ENCODE measurements at places on chromosomes 11 and 22.

DNA sequence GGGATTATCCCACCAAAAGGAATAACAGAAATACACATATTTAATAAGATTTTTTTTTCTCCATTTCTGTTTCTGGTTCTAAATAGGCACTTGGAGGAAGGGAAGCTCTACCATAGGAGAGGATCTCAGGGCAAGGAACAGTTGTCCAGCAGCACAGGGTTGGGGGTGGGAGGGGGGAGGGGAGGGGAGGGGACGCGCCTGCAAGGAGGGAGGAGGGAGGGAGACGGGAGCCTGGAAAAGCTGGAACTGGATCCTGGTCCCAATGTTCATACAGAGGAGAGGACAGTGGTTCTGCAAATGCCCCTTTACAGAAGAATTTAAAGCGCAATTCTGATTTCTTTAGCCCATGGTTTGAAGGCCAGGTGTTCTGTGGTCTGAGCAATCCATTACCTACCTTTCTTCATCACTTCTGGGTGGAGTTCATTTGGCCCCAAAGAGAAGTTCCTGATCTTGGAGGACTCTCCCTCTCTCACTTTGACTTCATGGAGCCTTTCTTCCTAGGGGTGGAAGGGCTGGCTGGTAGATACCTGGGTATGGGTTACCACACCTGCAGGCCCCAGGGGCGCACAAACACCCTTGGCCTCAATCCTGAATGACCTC, 348.9 kb upstream of the NCAM1 start:
- no peak for DNase-seq

DNA sequence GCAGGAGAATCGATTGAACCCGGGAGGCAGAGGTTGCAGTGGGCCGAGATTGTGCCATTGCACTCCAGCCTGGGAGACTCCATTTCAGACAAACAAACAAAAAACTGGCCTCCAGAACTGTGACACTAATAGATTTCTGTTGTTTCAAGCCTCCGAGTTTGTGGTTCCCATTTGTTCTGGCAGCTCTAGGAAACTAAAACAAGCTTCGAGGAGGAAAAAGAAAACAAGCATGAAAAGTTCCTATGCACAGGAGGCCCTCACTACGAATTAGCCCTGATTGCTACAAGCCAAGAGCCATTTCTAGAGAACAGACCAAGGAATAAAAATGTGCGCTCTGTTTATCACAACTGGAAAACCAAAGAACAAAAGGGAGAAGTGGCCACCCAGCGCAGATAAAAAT, 47.8 kb upstream of the SHANK2 start:
- no peak for DNase-seq

DNA sequence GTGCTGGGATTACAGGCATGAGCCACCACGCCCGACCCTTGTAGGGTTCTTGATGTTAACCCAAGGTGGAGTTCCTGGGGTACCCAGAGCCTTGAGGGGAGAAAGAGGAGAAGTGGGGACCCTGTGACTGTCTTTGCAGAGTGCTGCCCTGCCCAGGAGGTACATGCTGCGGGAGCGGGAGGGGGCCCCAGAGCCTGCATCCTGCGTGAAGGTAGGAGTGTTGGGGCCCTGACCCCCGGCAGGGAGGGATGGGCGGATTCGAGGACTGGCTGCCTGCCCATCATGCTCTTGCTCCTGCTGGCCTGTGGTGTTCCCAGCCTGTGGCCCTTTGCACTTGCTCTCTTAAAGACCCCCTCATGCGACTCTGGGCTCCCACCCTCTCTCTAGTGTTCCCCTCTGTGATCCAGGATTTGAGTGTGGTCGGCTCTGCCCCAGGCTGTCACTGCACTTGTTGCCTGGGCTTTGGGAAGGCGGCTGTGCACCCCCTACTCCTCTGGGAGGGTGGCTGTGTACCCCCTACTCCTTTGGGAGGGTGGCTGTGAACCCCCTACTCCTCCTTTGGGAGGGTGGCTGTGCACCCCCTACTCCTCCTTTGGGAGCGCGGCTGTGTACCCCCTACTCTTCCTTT, 4.5 kb downstream of the SCO2 start:
- DNase-seq = no peak

DNA sequence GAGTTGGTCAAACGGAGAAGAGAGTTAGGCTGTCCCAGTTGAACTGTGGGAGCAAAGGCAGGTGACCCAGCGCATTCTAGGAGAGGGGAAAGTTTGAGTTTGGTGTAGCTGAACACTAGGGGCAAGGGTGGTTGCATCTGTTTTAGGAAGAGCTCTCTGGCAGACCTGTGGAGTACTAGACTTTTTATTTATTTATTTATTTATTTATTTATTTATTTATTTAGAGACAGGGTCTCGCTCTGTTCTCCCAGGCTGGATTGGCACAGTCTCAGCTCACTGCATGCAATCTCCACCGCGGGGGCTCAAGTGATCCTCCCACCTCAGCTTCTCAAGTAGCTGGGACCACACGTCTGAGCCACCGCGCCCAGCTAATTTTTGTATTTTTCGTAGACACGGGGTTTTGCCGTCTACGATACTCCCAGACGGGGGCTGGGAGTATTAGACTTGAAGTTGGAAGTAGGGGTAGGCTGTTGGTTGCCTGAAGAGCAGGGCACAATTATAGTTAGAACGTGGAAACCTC, 950 bp upstream of the ACER3 start:
- no peak for DNase-seq

DNA sequence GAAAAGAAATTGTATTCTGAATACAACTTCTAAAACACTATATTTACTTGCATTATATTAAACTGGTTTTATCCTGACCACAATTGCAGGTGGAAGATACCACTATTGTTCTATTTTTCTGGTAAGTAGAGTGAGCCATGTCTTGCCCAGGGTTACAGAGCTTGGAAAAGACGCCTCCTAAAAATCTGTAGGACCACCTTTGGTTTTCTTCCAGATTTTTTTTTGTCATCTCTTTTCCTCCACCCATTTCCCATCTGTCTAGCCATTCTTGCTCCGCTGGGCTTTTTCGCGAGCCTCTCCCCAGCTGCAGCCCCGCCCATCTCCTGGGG, 294 bp upstream of the MTMR3 start:
- no peak for DNase-seq

- DNase-seq = no peak
These were observed 60.7 kb upstream of the FADD start for GRCh38 chr11:70142221-70142875.

GRCh38 chr11:63574856-63575602, 11.8 kb upstream of the PLAAT2 start:
- DNase-seq = no peak

GRCh38 chr22:44463151-44463550, 34.9 kb downstream of the RTL6 start:
- DNase-seq = no peak

DNA sequence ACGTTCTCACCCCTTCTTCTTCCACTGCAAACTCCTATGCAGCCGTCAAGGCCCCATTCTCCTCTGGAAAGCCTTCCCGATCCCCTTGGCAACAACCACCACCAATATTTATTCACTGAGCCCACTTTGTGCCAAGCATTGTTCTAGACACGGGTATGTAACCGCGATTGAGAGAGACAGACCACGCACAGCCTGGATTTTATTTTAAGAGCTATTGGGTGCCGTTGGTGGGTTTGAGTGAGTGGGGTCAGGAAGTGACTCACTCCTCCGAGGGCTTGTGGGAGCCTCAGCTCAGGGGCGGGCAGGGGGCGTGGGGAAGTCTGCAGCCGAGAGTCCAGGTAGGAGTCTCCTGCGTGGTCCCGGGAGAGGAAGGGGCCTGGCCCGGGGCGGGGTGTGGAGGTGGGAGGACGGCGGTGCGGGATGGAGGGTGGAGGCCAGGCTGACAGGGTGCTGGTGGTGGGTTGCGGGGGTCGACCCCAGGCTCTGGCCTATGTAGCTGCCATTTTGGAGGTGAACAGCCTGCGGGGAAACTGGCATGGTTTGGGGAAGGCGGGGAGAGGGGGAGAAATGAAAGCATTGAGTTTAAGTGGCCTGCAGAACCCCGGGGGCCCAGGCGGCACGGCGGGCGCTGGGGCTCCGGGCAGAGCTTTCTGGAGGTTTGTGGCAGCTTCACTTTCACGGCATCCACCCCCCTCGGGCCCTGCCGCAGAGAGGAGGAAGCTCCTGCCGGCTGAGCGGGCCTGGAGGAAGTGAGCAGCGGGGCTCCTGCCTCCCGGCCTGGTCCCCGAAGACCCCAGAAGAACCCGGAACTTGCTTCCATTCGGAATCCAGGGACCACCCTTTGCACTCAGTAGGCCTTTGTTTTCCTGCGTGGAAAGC, 547 bp downstream of the PARVG start:
- no peak for DNase-seq

- DNase-seq = no peak
These were observed 99.6 kb downstream of the MPPED1 start for GRCh38 chr22:43511276-43511910.

DNA sequence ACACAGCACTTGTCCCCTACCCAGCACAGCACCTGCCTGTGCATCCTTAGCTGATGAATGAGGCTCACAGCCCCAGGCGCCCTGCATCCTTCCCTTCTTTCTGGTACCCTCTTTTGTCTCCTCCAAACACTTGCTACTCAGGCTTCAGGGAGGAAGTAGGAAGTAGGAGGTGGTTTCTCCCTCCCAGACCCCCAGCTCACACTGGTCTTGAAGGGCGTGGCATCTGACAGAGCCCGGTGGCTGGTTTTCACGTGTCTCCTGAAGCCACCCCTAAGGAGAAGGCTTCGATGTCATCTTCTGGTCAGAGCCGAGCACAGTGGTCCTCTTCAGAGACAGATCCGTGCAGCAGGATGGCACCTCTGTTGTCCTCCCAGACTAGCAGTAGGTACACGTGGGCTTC, 109.8 kb downstream of the PTPRJ start:
- no peak for DNase-seq

- no peak for DNase-seq
These were observed 98.6 kb downstream of the KIAA1671 start for GRCh38 chr22:25051073-25051472.

- no peak for DNase-seq
These were observed 24.7 kb downstream of the TNRC6B start for GRCh38 chr22:40202225-40202944.

GRCh38 chr11:124167826-124168231, 15.3 kb upstream of the OR10D3 start:
- DNase-seq = no peak

DNA sequence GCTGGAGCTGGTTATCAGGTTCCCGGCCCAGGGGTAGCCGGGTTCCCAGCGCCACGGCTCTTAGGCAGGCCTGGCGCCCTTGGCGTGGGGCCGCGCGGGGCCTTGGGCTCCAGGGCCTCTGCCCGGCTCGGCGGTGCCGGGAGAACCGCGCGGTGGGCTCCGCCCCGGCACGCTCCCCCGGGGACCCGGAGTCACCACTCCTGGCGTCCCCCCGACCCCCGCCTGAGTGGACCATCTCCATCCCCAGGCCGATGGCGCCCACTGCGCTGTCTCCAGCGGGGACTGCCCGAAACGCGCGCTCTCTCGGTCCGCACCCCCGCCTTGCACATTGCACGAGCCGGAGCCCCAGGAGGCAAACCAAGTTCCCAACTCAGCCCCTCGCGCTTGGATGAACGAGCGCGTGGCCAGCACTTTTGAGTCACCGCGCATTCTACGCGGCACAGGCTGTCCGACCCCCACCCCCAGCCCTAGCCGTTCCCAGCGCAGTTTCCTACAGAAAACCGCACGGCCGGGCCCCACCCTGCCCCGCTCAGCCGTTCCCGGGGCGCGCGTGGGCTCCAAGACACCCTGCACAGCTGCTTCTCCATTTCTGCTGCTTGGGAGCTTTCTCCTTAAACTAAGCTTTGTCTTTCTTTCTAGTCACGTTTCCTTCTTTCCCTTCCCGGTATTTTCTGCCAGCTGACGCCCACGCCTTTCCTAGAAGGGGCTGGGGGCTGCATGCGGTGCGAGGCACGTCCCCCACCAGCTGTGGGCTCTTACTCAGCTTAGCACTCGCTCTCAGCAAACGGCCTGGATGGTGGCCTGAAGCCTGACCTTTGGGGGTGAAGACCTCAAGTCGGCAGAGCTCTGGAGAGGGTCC, 650 bp upstream of the CHID1 start:
- DNase-seq = peak; percentile 72

DNA sequence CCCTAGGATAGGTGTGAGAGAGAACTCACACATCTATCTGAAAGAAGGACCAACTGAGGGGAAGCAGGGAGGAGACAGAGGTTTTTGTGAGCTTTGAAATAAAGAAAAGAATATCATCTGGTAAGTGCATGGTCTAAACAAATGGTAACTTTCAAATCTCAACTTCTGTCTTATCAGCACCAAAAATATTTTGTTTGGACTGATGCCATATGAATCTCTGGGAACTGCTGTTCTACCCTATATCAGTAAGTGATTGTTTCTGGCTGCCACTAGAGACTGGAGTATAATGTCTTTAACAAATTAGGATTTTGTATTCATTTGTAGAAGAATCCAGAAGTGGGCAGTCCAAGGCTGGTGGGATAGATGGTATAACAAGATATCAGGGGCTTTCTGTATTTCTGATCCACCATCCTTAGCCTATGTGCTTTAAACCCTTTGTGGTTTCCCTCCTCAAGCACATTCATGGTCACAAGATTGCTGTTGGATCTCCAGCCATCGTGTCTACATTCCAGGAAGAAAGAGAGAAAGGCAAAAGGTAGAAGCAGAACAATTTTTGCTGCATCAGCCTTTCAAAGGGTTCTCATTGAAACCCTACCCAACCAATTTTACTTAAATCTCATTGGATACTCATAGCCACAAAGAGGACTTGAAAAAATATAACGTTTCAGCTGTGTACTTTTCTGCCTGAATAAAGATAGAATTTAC, 4.7 kb downstream of the HEPHL1 start:
- no peak for DNase-seq

DNA sequence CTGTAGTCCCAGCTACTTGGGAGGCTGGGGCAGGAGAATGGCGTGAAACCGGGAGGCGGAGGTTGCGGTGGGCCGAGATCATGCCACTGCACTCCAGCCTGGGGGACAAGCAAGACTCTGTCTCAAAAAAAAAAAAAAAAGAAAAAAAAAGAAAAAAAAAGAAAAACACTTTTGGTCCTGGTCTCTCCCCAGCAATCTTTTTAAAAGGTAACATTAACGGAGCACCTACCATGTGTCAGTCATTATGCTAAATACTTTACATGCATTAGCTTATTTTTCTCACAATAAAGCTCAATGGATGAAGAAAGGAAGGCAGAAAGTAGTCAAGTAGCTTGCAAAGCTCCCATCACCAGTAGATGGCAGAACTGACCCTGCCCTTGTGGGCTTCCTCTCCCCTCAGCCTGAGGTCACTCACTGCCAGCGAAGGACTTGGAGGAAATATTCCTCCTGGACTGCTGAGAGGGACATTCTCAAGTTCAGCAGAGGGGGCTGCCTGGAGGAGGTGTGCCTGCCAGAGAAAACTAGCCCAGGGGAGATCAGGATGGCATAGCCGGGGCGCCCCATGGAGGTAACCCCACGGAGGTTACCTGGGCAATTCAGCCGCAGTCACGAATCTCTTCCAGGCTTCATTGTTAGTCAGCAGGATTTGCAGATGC, 15.5 kb downstream of the APOL3 start:
- DNase-seq = peak; percentile 66

Measured in ACHN (cell line).